ENCODE measurements at places on chromosomes 7 and 10. TPM values are rescaled to one million over a fixed set of nuclear protein-coding genes. Genes with fewer than 3 reads are reported as not detected.

The OR2A42 gene
- total RNA-seq: 0.39 TPM

DNA sequence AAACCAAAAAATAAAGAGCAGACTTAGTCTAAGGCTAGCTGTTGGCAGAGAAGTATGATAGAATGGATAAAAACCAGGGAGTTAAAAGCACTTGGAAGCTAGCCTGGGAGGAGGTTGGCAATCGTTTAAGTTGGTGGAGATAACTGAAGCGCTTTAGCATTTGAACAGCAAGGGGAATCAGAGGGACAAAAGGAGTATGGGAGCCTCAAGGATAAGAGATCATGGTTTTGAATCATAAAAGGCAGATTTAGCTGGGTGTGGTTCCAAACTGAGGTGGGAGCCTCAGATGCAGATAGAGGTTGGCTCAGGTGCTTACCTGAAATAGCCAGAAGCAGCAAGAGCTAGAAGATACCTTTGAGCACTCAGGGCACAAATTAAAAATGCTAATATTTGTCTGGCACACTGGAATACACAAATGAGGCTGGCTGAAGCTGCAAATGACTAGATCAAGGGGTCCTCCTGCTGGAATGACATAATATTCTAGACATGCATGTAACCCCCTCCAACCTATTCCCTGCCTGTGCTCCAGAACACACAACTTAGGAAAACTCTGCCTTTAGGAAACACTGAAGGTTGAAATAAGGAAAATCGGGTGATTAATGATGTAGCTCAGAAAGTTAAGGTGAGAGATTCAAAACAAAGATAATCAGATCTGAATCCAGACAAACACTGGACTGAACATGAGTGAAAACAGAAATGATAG, 372.3 kb upstream of the LRRN3 start:
- ATAC-seq: no peak

- peak; percentile 57 for ATAC-seq
Measured at GRCh38 chr10:69383558-69383957, 33.2 kb downstream of the TACR2 start.

The NYAP1 gene
- total RNA-seq: 2.0 TPM

The TFR2 gene
- 1.6 TPM for total RNA-seq

DNA sequence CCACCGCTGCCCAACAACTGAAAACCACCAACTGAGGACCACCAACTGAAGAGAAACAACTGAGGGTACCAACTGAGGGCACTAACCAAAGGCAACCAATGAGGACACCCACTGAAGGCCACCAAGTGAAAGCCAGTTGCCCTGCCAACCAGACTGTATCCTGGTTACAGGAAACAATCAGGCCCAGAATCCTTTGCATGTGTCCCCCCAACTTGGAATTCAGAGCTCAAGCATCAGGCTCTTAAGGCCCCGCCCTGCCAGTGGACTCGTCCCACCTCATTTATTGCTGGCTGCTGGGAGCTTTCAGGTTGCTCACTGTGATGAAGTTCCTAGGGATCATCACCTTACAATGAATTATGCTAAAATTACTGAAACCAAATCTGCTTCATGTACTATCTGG, 76.6 kb upstream of the ABI1 start:
- no peak for ATAC-seq

The HMX2 gene
- not detected for total RNA-seq

GRCh38 chr10:117543225-117544003, 868 bp downstream of the EMX2 start:
- no peak for ATAC-seq

Data from gastroesophageal sphincter (tissue), 4 donors.